ENCODE measurements at places on chromosomes 12 and 14.

DNA sequence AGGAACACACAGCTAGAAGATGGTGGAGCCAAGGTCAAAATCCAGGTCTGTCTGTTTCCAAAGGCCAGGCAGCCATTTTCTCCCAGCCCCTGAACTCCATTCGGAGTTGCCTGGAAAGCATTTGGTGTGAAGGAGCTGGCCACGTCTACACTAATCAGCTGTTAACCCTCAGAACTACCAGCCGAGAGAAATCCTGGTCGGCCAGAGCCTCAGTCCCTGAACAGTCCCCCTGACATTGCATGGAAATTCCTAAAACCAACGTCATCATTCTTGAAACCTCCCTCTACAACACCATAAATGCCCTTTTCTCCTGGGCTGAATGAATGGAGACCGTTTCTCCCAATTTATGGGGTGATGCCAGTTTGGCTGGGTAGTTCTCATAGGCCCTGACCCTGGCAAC is 245.6 kb downstream of the SLC41A2 start:
- DNase-seq: no peak

DNA sequence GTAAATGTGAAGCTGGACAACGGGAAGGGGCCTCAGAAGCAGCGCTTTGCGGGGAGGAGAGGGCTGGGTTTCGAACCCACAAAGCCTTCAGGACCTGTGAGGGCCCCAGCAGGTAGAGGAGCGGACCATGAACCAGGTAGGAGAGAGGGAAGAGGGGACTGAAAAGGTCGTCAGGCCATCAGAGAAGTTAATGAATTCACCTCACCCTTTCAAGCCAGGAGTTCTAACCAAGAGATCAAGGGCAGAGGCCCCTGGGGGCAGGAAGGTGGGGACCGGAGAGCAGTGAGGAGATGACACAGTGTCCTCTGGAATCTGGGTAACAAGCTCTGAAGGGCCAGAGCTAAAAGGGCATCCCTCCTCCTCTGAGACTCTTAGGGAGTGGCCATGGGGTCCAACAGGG is 19.4 kb downstream of the SERPINA1 start:
- DNase-seq: no peak

- no peak for DNase-seq
These were observed 44.5 kb upstream of the VPS33A start for GRCh38 chr12:122310626-122311333.

GRCh38 chr14:57833323-57833722 is 32.6 kb downstream of the SLC35F4 start:
- DNase-seq: no peak

DNA sequence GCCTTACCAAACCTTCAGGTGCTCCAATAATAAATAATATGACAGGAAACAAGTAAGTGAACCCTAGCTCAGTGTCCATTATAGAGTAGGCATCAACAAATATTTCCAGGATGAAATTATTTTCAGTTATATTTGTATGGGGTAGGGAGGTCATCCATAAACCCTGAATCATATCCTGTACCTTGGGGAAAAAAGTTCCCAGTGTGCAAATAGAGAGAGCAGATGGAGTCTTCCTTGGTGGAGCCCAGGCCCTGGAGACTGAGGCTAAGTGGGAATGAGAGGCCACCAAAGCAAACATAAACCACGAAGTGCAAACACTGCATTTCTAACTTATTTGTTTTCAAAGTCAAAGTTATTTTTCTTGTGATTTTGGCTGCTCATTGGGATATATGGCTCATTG is 8.5 kb upstream of the ERP27 start:
- no peak for DNase-seq

DNA sequence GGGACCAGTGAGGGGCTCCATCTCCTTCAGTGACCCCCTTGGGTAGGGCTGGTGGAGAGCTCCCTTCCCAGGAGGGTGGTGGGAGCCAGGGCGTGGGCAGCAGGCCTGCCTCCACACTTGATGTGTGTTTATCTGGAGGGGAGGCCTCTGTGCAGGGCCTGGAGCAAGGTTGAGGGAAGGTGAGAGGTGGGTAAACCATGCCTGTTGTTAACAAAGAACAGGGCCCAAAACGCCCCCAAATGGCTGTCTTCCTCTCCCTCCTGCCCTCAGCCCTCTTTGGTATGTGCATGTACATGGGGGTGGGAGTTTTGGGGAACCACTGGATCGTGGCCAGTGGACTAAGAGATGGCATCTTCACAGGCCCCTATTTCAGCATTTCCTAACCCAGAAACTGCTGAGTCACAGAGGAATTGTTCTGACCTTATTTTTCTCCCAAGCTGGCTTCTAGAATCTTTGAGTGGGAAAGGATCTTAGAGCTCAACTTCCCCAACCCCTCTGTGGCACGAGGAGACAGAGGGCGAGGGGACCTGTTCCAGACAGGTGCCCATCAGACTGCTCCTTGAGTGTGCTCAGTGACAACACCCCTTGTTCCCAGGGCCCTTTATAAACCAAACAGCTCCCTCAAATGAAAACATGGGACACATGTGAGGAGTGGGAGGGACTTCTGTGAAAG is 3.6 kb downstream of the SLC48A1 start:
- DNase-seq: no peak

GRCh38 chr12:74337951-74338350 is 199.7 kb upstream of the ATXN7L3B start:
- peak; percentile 48 for DNase-seq

DNA sequence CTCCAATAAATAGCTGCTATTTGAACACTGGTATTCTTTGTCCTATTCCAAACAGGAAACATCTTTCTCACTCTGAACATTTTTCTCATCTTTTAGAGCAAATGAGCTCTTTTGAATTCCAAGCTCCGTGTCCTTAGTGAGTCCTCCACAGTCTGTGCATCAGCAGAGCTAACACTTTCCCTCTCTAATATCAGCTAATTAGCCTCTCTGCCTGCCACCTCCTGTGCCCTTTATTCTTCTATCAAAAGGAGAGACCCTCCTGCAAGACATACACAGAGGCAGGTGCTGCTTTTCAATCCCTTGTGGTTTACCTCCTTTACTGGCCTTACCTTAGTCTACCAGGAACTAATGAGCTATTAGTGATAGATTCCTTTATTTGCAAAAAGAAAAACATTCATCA is 178.5 kb downstream of the SLC35F4 start:
- no peak for DNase-seq

DNA sequence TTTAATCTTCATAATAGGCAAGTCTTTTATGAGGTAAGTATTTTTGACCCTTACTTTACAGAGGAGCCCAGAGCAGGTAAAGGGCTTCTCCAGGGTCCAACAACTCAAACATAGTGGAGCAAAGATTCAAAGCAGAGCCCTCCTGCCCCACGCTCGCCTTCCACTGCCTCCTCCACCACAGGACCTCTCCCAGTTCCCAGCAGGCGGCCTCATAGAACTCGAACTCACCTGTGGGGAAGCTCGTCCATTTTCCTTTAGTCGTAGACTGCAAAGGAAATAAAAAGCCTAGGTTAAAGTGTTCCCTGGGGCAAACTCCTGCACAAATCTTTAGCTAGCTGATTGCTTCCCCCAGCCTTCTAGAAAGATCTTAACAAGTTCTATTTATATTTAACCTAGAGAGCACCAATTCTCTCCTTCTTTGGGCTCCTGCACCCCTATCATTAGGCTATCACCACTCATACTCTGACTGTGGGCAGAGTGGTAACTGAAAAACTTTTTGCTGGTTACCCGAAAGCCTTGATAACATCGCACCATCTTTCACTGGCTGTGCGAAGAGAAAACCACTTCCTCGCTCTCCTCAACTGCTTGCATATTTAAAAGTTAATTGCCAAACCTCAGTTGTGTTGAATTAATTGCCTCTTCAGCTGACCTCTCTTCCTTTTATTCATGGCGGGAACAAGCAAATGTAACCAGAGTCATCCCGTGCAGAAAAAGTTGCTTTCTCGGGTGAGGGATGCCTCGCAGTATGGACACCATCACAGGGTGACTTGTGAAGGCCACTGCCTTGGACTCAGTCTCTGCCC is 299.6 kb downstream of the DPF3 start:
- no peak for DNase-seq

DNA sequence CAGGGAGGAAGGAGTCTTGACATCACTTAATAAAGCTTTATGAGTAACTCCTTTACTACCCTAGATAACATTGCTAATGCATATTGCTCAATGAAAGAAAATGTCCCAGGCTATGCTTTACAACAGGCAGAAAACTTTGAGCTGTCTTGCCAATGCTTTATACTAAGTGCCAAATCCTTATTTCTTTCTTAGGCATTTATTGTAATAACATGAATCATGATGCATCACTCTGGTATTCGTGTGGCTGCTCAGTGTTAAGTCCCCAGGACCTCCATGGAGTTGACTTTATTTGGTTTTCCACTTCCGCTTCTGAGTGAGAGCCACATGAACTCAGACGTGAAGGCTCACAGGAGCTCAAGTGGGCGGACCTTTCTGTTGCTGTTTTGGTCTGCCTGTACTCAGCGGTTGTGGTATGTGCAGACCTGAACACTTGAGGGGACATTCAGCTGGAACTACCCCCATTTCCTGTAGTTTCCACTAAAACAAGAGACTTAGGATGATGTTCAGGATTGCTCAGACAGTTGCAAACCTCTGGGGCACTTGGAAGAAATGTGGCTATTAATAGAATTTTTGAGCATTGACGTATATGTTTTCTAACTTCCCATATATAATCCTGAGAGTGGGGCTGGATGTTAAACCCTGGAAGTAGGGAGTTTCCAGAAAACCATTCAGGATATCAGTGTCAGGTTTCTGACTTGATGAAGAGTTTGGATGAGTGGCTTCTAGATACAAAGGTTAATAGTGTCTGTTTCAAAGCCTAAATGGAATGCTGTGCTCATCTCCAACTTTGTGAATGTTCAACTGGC is 258.6 kb downstream of the MSRB3 start:
- peak; percentile 92 for DNase-seq

DNA sequence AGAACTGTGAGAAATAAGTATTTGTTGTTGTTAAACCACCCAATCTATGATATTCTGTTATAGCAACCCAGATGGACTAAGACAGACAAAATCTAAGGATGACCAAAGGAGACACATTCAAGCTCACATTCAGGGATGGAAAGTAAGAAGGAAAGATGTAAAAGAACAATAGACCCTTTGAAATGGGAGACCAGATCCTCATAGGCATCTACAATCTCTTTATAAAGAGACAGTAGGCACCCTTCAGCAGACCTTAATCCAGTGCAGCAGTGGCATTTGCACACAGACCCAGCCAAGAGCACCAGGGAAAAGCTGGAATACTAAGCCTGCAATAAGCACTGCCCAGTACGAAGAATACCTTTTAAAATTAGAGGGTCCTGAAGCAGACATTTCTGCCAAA is 132.7 kb downstream of the KLHL28 start:
- no peak for DNase-seq

- no peak for DNase-seq
These were observed 362.1 kb upstream of the STXBP6 start for GRCh38 chr14:25411781-25412757.

GRCh38 chr12:60173224-60174170 is 577.7 kb downstream of the SLC16A7 start:
- no peak for DNase-seq

DNA sequence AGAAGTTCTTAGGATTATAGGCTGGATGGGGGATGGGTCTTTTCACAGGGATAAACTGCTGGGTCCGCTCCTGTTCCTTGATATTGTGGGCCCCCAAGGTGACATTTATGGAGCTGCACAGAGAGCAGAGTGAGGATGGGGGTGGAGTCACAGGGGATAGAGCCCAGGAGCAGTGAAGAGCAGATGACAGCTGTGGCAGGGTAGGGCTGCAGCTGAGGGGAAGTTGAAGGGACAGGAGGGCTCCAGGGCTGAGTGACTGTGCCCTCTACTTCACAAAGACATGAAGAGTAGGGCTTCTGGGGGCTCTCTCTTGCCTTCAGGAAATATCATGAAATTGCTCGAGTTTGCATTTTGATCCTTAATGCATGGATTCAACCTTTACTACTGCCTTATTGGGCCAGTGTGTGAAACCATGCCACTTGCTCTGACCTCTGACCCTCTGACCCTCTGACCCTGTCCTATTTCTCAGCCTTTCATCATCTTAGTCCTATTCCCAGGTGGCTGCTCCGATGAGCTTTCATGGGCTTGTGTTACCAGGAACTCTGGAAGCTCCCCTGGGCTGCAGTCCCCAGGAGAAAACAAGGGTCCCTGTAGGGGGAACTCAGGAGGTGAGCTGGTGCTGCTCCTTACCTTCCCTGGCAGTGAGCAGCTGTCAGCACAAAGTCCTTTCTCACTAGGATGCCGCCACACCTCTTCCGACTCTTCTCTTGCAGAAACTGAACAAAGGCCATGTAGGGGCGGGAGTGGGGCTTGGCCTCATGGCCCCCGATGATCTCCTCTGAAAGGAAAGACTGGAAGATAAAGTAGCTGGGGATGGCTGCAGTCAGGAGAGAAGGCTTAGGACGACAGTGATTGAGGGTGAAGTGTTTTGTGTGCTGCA is 1.6 kb downstream of the GZMH start:
- no peak for DNase-seq

GRCh38 chr12:25723336-25723735 is 170.3 kb upstream of the LMNTD1 start:
- no peak for DNase-seq

GRCh38 chr14:62280366-62280765 is 518.1 kb downstream of the SNAPC1 start:
- DNase-seq: no peak

- DNase-seq: no peak
These were observed 149.2 kb downstream of the MSRB3 start for GRCh38 chr12:65427646-65428045.

DNA sequence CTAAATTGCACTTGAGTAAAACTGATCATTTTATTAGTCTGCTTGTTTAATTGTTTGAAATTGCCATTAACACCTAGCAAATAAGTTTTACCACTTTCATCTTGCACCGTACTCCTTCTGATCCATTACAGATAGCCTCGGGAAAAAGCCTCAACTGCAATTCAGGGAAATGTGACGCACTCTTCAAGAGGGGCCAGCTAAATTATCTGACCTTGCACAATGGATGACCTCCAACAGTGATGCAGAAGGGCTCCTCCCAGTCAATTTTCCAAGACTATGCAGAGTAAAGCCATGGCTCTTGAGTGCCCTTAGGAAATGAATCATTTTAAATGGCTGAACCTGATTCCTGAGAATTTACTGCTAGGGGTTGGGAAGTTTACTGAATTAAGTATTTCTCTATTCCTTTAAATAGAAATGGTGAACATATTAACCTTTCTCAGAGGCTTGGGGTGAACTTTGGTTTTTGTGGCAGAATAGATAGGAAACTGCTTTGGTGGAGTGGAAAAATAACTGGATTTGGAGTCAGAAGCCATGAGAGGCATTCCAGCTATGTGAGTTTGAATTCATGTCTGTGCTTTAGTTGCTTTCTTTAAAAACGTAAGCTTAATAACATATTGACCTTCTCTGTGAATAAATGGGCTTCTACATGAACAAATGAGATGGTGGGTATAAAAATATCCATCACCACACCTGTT is 64.8 kb upstream of the OVCH1 start:
- peak; percentile 92 for DNase-seq

DNA sequence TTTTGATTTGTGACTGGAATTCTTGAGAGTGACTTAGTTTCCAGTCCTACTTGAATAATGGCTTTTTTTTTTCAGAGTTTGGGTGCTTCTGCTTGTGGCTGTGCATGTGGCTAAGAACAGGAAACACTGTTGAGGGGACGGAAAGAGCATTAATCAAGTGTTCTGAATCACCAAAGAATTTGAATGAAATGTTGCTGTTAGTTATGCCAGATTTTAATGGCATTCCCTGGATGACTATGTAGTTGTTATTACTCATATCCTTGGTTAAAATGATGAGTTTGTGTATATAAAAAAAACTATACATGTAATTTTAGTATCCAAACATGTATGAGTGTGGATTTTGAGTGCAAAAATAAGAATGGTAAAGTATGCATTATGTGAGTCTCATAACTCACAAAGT is 347.9 kb downstream of the BCAT1 start:
- DNase-seq: peak; percentile 78

- DNase-seq: no peak
These were observed 3.8 kb upstream of the SIVA1 start for GRCh38 chr14:104749111-104749649.

Measured in glomerular endothelial cell (primary cell).